ENCODE measurements at places on chromosomes 2 and 18.

DNA sequence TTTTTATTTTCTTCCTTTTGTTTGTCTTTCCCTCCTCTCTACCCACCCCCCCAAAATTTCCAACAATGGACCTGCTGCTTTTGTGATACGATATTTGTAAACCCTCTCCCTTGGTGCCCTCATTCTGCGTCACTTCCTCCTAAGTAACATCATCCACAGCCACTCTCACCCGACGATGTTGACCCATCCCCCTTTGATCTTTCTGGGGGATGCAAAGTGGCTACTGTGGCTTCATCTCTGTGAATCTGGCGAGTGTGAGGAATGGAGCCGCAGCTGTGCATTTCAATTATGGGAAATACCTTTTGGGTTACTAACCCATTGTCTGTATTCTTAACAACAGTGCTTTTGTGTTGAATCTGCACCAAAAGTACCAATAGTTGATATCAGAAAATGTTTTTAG is 19.4 kb downstream of the ANTXR1 start:
- no peak for DNase-seq

DNA sequence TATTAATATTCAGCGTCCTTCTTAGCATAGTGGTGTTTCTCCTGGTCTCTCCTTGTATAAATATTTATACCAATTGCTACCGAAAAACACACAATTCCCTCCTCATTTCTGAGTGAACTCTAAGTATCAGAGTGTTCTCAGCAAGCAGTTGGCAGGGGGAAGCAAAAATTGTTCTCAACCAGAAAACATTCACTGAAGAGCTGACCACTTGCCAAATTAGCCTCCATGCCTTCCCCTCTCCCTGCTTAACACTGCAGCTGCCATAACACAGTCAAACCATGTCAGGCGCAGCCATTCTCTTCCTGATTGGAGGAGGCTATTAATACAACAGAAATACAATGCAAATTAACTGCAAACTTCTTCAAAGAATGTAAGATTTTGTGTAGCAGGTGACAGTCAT is 105.0 kb downstream of the COL6A3 start:
- DNase-seq, result no peak

DNA sequence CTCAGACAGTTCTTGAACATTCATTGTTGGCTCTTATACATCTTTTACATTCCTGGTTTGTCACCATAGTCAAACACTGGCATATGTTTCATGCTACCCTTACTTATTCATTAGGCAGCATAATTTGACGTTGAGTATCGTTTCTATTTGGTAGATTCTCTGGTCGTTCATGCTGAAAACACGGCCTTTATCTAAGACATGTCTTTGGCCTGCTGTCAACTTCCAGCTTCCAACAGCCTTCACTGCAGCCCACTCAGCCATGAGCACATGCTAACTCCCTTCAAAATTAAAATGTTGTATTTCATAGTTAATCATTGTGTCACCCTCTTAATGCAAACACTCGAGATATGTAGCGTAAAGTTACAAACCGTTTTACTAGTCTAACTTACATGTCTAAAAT is 493.0 kb upstream of the NRP2 start:
- no peak for DNase-seq

- no peak for DNase-seq
These were observed 58.1 kb downstream of the CCBE1 start for GRCh38 chr18:59639136-59639535.

- DNase-seq, result no peak
These were observed 14.6 kb upstream of the SLC9A2 start for GRCh38 chr2:102604769-102605168.

GRCh38 chr2:230343747-230344146 is 16.8 kb downstream of the SP140L start:
- DNase-seq, result no peak

GRCh38 chr2:113117541-113118262 is 9.7 kb upstream of the IL1RN start:
- peak; percentile 43 for DNase-seq

DNA sequence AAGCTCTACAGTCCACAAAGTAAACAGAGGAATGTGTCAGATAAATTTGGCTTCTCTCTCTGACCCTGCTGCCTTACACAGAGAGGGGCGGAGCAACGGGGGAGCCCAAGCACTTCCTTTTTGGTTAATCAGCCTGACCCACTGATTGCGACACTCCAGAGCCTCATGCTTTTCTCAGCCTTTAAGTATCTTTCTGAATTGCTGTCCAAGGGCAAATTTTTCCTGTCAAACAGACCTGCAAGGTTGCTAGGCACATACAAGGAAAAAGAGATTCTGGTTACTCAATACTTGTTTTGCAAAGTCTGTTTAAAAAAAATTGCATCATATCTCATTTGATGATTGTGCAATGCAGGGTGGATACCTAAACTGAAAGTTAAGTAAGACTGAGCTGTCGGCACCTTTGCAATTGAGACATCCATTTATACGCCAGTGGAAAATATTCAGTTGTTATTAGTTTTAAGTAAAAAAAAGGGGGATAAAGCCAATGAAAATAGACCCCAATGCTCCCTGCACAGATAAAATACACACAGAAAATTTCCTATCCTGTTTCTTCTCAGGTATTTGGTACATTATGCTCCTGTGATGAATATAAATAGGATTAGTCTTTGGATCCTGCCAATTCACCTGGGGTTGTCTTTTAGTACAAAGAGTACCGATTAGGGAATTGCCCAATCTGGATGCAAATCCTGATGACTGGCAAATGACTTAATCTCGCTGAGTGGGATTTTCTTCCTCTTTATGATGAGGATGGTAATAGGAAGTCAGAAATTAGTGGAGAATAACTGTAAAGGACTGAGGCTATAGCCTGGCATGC is 260.2 kb upstream of the TRIB2 start:
- DNase-seq, result peak; percentile 49

- no peak for DNase-seq
These were observed 226.3 kb upstream of the SP5 start for GRCh38 chr2:170488807-170489206.
